Uterine smooth muscle cell (primary cell): ENCODE measurements at places on chromosomes 16 and 17. TPM values are rescaled to one million over a fixed set of nuclear protein-coding genes. Genes with fewer than 3 reads are reported as not detected.

The BEAN1 gene
- total RNA-seq: 0.11 and 0.12 TPM in 2 replicates

The PIK3R5 gene
- not detected in 2 replicates for total RNA-seq

The FBXL19 gene
- total RNA-seq: 20.0 and 28.0 TPM in 2 replicates

The MFAP4 gene
- total RNA-seq: 4.8 and 21.7 TPM in 2 replicates

The INO80E gene
- 17.2 and 47.3 TPM in 2 replicates for total RNA-seq

The ADGRG1 gene
- total RNA-seq: 0.89 and 2.4 TPM in 2 replicates
